ENCODE measurements at places on chromosomes 6 and 20.

DNA sequence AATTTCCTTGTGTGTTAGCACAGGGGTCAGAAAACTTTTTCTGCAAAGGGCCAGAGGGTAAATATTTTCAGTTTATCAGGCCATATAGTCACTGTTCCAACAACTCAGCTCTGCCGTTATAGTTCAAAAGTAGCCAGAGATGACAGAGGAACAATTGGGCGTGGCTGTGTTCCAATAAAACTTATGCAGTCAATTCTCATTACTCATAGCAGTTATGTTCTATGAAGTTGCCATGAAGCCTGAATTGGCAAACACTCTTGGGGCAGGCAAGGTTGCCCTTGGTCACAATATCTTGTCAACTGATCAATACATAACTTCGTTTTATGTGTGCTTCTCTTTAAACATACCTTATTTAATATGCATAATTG, 304.2 kb downstream of the TFAP2C start:
- DNase-seq: no peak

DNA sequence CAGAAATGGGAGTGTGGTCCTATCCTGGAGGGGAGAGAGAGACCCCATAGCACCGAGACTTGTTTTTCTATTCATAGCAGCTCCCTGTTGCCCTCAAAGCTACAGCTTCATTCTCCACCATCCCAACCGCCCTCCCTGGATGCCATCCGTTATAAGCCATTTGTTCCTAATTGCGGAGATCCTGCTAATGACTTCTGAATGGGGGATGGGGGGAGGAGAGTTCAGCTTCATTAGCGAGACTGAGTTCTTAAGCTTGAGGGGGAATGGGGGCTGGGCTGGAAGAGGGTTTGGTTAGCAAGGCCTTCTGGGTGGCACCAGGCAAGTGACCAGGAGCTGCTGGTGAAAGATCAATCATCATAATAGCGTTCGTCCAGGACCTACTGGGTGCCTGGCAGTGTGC, 27.1 kb downstream of the FOXP4 start:
- DNase-seq: no peak

DNA sequence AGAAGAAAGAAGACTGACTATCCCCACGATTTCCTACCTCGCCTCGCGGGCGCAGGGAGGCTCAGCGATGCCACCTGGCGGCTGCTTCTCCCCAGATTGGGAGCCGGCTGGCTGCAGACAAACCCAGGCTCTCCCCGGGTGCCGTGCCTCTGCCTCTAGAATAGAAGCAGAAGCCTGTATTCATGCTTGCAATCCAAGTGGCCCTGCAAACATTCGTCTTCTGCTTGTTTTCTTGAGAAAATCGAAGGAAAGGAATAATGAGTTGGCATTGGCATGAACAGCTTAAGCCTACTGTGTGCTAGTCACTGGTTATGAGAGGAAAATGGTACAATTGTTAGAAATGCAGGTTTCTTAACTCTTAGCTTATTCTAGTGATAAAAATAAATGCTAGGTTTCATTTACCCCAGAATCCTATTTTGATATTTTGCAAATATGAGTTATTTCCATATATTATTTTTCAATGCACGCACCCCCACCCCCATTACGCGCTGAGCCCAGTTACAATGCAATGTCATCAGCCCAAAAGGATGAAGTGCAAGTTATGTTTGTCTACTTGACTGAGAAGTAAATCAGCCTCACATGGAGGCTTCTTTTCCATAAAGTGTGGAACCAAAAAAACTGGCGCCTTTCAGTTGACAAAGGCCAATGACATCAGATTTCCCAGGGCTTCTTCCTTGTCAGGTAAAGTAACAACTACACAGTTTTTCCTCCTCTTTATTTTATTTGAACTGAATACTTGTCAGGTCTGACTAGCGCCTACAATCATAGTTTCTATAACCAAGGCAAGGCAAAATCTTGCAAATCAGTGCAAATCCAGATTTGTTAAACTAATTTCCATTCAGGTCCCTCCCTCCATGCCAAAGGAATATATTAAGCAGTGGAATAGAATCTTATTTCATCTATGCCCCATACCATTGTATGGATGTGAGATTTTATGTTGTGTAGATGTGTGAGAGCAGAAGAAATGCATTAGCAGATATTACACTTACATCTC, 3.9 kb upstream of the SOX4 start:
- DNase-seq: no peak

DNA sequence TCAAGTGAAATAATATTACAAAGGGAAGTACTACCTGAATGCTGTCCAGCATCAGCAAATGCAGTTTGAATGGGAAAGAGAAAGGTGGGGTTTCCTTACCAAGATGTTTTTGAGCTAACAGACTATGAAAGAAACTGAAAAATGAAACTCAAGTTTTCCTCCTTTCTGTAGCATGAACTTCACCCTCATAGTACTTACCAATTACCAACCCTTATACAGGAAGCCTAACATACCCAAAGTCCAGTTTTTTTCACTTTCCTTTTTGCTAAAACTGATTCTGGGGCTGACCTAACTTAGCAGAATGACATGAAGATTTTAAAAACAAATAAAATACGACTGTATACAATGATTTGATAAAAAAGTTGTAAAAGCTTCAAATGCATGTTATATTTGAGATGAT, 5.2 kb downstream of the ZNFX1 start:
- DNase-seq: no peak

DNA sequence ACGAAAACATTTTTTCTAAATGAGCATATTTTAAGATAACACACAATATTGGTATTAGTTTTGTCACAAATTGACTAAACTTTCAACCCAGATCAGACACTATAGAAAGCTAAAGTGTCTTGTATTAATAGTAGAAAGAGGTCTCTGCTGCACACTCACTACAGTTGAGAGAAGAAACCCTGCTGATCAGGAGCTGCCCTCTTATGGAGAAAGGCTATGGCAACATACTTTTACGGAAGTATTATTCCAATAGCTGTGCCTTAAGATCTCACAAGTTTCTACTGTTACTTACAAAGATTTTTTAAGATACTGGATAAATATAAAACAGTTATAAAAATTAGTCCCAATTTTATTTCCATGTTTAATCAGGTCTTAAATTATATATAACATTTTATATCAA, 155.7 kb downstream of the RIMS1 start:
- no peak for DNase-seq

GRCh38 chr6:7106752-7107577, 796 bp upstream of the RREB1 start:
- DNase-seq: no peak

DNA sequence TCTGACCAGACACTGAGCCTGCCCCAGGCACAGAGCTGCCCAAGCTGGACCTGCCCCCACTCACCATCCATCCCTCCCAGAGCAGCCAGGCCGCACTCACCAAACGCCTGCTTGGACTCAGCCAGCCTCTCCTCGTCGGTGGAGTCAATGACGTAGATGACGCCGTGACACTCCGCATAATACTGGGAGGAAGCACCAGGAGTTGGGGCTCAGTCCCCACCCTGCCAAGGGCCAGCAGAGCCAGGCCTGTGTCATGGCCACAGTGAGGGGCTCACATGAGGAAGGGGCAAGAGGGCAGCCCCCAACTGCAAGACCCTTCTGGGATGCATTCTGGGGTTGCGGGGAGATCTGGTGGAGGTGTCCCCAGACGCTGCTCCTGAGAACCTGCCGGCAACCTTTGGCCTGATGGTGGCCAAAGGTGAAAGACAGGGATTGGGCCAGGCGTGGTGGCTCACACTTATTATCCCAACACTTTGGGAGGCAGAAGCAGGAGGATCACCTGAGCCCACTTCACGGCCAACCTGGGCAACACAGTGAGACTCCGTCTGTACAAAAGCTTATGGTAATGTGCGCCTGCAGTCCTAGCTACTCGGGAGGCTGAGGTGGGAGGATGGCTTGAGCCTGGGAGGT, 5.6 kb downstream of the ARFRP1 start:
- no peak for DNase-seq

DNA sequence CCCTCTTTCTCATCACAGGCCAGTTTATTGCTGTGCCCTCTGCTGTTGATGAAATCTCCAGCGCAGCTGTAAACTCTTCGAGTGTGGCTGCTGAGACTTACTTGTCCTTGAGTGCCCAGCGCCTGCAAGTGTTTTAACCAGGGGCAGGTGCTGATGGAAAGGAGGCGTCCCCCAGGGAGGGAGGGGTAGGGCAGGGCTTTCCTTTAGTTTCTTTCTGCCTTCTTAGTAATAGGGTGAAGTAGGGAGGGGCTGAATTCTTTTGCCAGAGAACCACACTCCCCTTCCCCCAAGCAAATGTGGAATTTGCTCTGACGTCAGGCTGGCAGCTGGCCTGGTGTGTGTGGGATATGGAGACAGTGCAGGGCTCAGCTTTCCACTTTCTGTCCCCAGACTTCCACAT, 61.2 kb downstream of the IGF2R start:
- peak; percentile 19 for DNase-seq

- no peak for DNase-seq
These were observed 231.0 kb upstream of the PRND start for GRCh38 chr20:4490606-4491280.

GRCh38 chr20:1390581-1391403, 2.1 kb downstream of the FKBP1A start:
- DNase-seq: no peak

- no peak for DNase-seq
These were observed 152.8 kb downstream of the TMEM200A start for GRCh38 chr6:130518588-130518987.

DNA sequence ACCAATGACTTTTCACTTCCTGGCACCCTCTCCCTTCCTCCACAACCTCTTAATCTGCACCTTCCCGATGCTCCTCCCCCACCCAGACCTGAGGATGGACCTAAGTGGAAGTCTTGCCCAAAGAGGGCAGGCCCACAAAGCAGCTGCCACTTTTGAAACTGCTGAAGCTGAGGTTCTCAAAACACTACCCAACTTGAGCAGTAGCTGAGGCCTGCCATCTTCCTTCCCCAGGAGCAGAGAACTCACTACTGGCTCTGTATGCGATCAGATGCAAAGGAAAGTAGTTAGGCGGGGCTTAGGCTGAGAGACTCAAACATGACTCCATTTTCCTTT, 1.5 kb downstream of the HM13 start:
- DNase-seq: no peak

GRCh38 chr6:161215193-161215592, 58.7 kb downstream of the AGPAT4 start:
- DNase-seq: no peak

- DNase-seq: no peak
These were observed 8.4 kb downstream of the FAM120B start for GRCh38 chr6:170314983-170315382.

GRCh38 chr6:11761744-11762620, 16.6 kb downstream of the ADTRP start:
- DNase-seq: no peak

- DNase-seq: no peak
These were observed at the start of gene IRF4 for GRCh38 chr6:391559-392440. TSS of gene IRF4 (plus strand) at chr6:391752. CDS start at chr6:393153, 1,401 bp downstream.

GRCh38 chr6:89132057-89132456, 13.8 kb upstream of the PM20D2 start:
- no peak for DNase-seq

- no peak for DNase-seq
These were observed 44.8 kb downstream of the TTI1 start for GRCh38 chr20:37988306-37988954.

- no peak for DNase-seq
These were observed 69.1 kb upstream of the TOP1 start for GRCh38 chr20:40959325-40960092.

GRCh38 chr20:20212675-20213096, 155.2 kb upstream of the INSM1 start:
- no peak for DNase-seq

DNA sequence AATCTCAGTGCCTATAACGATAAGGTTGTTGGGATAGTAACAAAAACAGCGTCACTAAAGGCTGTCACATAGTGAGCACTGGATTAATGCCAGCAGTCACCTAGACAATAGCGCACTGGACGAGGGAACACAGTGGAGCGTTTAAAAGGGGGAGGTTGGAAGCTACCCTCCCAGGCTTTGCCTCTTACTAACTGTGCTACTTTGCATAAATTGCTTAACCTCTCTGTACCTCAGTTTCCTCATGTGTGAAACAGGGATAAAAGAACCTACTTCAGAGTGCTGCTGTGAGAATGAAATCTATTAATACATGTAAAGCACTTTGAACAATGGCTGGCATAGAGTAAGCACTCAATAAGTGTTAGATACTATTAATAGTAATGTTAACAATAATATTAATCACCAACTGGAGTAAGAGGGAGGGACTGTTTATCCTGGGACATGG, 10.5 kb downstream of the BCL2L1 start:
- peak; percentile 89 for DNase-seq

- no peak for DNase-seq
These were observed 155.1 kb upstream of the ENPP5 start for GRCh38 chr6:46325561-46326530.

GRCh38 chr6:159108426-159108985, 60.7 kb upstream of the FNDC1 start:
- no peak for DNase-seq

DNA sequence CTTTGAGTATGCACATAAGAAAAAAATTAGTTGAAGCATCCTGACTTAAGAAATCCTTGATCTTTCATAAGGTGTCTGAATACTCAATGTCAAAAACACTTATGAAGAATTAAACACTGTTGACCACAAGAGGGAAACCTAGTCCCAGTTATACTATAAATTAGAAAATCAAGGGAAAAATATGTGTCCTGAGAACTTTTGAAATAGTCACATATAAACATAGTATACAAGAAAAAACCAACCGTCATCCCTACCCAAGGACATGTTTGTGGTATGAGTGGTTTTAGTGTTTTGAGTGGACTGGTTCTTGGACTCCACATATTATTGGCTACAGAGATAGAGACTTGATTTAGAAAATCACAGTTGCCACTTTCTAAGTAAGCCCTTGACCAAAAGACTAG, 7.6 kb upstream of the HLA-DRA start:
- peak; percentile 45 for DNase-seq

DNA sequence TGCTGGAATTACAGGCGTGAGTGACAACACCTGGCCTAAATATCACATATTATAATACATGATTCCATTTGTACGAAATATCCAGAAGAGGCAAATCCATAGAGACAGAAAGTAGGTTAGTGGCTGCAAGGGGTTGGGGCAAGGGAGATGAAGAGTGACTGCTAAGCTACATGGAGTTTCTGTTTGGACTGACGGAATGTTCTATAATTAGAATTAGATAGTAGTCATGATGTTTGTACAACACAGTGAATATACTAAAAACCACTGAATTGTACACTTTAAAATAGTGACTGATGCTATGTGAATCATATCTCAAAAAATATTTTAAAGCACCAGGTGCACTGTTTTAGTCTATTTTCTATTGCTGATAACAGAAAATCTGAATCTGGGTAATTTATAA, 3.7 kb upstream of the HEBP2 start:
- DNase-seq: no peak

DNA sequence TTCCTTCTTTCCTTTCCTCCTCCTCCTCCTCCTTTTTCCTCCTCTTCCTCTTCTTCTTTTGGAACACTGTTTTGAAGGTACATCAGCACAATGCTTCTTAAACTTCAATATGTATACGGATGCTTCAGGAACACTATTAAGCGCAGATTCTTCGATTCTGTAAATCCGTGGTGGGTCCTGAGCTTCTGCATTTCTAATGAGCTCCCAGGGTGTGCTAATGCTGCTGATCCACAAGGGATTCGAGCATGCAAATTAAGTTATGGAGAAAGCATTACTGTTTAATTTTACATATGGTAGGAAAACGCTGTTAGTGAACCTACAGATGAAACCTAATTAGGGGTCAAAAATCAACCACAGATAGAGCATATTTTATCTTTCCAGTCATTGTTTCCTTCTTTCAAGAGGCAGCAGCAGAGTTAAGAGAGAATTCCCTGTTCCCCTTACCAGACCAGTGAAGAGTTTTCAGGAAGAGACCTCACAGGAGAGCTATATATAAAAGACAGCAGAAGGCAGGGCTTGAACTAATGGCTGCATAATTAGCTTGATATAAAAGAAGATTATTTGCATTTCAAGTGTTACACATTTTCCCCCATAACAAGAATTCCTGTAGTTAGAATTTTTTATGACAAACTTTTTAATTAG, 47.2 kb downstream of the KIF13A start:
- no peak for DNase-seq
